ENCODE measurements at places on chromosomes 6 and 20. TPM values are rescaled to one million over a fixed set of nuclear protein-coding genes. Genes with fewer than 3 reads are reported as not detected.
A peak's percentile ranks its signal among the peaks of the same experiment; 100 is the strongest.

DNA sequence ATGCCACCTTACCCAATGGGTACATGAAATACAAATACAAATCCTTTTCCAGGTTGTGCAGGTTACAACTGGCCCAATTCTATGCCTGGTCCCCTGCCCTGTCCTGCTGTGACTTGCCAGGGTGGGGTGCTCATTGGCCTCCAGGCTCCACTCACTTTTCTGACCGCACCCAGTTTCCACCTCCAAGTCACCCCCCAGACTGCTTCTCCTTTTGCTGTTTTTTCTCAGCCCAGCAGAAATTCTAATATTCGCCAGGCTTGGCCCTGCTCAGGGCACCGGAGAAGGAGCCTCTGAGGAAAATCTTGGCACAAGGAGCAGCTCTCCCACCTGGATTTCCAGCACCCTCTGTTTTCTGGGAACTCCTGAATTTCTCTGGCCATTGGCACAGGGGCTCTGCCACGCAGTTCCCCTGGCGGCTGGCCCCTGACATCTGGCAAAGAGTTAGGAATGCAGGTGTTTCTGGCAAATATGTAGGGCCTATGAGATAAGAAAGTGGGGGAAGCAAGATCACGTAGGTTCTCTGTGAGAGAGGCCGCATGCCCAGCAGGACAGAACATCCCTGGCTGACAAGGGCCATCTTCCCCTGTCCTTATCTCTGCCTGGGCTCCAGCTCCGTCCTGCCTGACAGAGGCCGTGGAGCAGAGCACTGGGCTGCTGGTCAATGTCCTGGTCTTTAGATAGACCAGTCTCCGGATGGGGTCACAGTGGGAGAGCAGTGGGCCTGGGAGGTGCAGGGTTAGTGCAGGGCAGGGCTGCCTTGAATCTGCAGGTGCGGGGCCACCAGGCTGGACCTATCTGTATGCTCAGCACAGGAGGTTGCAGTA lies 2.9 kb upstream of the RAET1E start:
- DNase-seq: peak; percentile 57

- DNase-seq: no peak
Observed at GRCh38 chr20:24694157-24694726, 224.8 kb downstream of the SYNDIG1 start.

Gene CLDN20
- not detected for total RNA-seq

Gene EPB41L1
- 27.7 TPM for total RNA-seq

GRCh38 chr6:39223061-39223460 lies 6.2 kb downstream of the KCNK5 start:
- DNase-seq: no peak

DNA sequence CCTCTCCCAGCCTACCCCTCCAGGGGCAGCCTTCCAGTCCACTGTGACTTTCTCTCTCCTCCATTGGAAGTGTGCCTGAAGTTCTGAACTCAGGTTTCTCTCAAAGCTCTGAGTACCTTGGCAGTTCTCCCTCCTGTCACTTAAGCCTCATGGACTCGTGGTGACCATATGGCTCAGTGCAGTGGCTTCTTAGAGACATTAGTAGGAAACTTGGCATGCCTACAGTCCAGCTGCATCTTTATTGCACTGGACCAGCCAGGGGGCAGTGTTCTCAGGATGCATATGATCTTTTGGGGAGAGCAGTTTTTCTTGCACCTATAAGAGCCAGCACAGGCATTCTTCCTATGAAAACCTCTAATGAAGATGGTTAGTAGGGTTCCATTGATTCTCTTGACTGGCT lies 47.5 kb upstream of the KCNK16 start:
- DNase-seq: no peak

Gene PLG
- 0.17 TPM for total RNA-seq

DNA sequence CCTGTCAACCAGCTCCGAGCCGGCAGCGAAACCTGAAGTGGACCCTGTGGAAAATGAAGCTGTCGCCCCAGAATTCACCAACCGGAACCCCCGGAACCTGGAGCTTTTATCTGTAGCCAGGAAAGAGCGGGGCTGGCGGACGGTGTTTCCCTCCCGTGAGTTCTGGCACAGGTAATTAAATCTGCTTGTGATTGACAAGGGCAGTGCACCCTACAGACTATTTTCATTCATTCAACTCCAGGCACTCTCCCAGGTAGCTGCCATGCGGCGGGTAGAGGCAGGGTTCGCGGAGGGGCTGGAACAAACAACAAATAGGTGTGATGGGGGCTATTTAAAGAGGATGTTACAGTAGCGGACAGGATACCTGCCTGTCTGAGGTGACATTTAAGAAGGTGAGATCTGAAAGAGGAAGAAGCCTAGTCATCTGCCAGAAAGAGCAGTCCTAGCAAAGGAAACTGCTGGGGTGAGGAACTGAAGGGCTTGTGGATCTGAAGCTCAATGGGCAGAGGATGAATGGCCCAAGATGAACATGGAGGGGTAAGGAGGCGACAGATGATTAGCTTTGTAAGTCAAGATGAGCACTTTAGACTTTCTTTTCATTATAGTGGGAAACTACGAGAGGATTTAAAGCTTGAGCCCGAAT lies 810 bp downstream of the MRPL18 start:
- DNase-seq: no peak

DNA sequence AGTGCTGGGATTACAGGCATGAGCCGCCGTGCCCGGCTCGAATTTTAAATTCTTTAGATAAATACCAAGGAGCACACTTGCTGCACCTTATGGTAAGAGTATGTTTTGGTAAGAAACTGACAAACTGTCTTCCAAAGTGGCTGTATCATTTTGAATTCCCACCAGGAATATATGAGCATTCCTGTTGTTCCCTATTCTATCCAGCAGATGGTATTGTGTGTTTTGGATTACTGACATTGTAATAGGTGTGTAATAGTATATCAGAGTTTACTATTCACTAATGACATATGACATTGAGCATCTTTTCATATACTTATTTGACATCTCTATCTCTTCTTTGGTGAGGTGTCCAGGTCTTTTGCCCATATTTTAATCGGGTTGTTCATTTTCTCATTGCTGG lies 40.5 kb downstream of the TGM6 start:
- no peak for DNase-seq

- DNase-seq: no peak
Observed at GRCh38 chr20:51097351-51098120, 74.6 kb upstream of the KCNG1 start.

Gene ASIP
- total RNA-seq: not detected
